Activated CD8-positive, alpha-beta T cell treated with anti-CD3 and anti-CD28 coated beads for 36 hours (primary cell): ENCODE measurements at places on chromosomes 11 and 22. TPM values are rescaled to one million over a fixed set of nuclear protein-coding genes. Genes with fewer than 3 reads are reported as not detected.

GRCh38 chr22:39188809-39189208 is 36.3 kb upstream of the CBX7 start:
- H3K4me3 ChIP-seq, result no peak overlapping the region
- no peaks in the 10 kb centered on the region for H3K36me3 ChIP-seq
- H3K27me3 ChIP-seq, result no peaks in the 10 kb centered on the region

DNA sequence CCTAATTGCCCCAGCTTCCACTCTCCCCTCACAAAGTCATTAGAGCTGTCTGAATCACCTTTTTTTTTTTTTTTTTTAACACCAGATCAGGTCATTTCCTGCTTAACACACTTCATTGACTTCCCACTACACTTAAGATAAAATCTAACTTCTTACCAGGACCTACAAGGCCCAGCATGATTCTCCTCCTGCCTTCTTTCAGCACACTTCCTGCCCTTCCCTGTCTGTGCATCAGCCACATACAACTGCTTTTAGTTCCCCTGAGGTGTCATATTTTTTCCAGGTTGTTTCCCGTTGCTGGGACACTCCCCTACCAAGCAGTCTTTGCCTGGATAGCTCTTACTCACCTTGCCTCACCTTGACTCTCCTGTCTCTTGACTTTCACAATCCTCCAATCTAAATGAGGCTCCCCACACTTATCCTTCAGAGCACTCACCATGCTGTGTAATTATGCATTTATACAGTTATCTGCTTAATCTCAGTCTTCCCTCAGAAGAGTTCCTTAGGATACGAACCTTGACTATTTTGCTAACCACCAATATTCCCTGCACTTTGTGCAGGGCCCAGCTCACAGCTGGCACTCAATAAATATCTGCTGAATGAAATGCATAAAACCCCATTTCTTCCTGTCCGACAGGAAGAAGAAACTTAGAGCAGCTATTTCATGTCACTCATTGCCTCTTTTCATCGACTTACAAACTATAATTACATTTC is 96.6 kb upstream of the AKIP1 start:
- no peak overlapping the region for H3K4me3 ChIP-seq
- peaks cover 5% of the 10 kb centered on the region for H3K4me1 ChIP-seq
- H3K27ac ChIP-seq, result no peak overlapping the region
- no peak for DNase-seq

- no peaks in the 10 kb centered on the region for H3K36me3 ChIP-seq
- no peak overlapping the region for H3K4me3 ChIP-seq
- H3K27me3 ChIP-seq, result no peaks in the 10 kb centered on the region
- H3K4me1 ChIP-seq, result peaks cover 4% of the 10 kb centered on the region
- no peak overlapping the region for H3K27ac ChIP-seq
- no peak for DNase-seq
Observed at GRCh38 chr11:7597620-7598019, 75.7 kb downstream of the CYB5R2 start.

DNA sequence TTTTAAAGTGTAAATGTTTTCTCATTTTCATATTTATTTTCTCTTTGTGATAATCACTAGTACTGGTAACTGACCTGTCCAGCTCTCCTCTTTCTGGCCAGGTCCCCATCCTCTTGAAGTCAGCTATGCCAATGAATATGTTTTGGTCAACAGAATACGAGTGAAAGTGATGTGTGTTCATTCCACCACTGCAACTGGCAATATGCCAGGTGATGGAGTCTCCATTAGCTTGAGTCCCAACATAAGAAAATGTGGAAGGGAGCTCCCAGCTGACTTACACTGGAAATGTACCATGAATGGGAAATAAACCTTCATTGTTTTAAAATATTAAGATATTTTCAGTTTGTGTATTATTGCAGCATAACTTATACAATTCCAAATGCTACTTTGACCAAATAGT is 75.8 kb downstream of the CCDC34 start:
- H3K4me1 ChIP-seq, result no peaks in the 10 kb centered on the region
- H3K27me3 ChIP-seq, result no peaks in the 10 kb centered on the region
- DNase-seq, result no peak
- H3K4me3 ChIP-seq, result no peak overlapping the region
- H3K36me3 ChIP-seq, result no peaks in the 10 kb centered on the region
- H3K27ac ChIP-seq, result no peak overlapping the region

DNA sequence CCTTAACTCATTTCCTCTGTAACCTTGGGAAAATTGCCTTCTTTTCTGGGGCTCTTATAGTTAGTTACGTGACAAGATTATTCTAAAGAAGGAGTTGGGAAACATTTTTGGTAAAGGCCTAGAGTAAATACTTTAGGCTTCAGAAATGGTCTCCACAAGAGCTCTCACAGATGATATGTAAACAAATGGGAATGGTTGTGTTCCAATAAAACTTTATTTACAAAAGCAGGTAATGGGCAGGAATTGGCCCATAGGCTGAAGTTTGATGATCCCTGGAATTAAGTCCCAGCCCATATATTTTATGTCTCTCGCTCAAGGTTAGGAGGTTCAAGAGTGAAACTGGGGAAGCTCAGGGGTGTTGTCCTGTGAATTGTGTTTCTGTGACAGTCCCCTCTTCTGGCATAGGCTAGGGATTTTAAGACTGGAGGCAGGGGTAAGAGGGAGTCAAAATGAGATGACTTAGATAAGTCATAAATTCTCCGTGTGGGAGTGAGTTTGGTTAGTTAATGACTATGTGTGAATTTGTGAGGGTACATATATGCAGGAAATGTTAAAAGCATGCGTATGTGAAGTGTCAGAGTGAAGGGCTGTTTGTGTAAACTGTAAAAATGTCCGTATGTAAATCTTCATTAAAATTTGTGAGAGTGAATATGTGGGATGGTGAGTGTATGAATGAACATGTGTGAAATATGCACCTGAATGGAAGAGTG is 7.4 kb upstream of the OR52B4 start:
- no peak for DNase-seq
- peaks cover 3% of the 10 kb centered on the region for H3K27me3 ChIP-seq
- no peaks in the 10 kb centered on the region for H3K4me1 ChIP-seq
- H3K4me3 ChIP-seq, result no peak overlapping the region
- no peaks in the 10 kb centered on the region for H3K36me3 ChIP-seq
- no peak overlapping the region for H3K27ac ChIP-seq

GRCh38 chr22:45340323-45340722 is 30.6 kb downstream of the FAM118A start:
- no peaks in the 10 kb centered on the region for H3K27me3 ChIP-seq
- DNase-seq, result no peak
- peak overlapping the region; percentile 34 for H3K27ac ChIP-seq
- peaks cover 39% of the 10 kb centered on the region for H3K4me1 ChIP-seq
- peaks cover 36% of the 10 kb centered on the region for H3K36me3 ChIP-seq

GRCh38 chr22:43152357-43153071 is 1.2 kb downstream of the TSPO start:
- H3K36me3 ChIP-seq, result no peaks in the 10 kb centered on the region
- H3K4me3 ChIP-seq, result peak overlapping the region; percentile 90
- peaks cover 30% of the 10 kb centered on the region for H3K4me1 ChIP-seq
- peak; percentile 76 for DNase-seq
- peak overlapping the region; percentile 88 for H3K27ac ChIP-seq

DNA sequence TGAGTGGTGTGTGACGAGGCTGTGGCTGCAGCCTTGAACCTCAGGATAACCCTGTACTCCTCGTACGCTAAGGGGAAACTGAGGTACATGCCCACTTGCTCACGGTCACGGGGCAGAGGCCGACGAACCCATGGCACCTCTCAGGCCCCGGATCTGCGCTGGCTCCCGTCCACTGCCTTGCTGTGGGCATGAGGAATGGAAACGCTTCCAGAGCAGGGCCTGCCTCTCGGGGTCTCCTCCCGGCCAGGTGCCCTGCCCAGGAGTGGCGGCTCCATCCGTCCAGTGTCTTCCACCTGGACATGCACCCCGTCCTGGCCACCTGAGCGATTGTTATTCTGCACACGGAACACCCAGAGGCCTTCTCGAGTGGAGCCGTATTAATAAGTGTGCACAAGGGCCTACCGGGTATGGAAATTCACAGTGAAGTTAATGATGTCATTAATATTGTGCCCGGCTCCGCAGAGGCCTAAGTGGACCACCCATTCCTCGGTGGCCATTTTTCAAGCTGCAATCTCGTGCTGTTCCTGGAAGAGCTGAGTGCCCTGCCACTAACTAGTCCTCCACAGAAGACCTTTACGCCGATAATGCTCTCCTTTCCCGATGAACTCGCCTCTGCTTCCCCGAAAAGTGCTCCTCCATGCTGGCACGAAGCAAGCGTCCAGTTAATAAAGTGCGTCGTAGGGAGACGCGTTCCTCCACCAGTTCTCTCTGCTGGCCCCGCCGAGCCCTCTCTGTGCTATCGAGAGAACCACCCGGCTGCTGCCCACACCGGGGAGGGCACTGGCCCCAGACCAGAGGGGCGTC is 927.9 kb downstream of the BRD1 start:
- H3K36me3 ChIP-seq, result no peaks in the 10 kb centered on the region
- DNase-seq, result no peak
- no peaks in the 10 kb centered on the region for H3K4me1 ChIP-seq
- H3K4me3 ChIP-seq, result no peak overlapping the region
- peaks cover 18% of the 10 kb centered on the region for H3K27me3 ChIP-seq
- no peak overlapping the region for H3K27ac ChIP-seq

DNA sequence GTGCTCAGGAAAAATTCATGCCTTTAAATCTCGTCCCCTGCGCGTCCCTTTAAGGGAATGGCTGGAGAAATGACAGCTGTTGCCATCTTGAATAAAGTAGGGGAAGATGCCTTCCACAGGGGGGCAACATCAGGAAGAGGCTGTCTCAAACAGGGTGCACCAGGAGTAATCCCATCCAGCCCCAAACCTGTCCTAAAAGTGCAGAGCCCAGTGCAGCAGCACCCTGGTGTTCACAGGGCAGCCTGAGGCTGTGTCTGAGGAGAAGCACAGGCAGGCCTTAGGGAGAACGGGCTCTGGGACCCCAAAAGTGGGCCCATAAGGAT is 10.8 kb upstream of the C11orf96 start:
- peaks cover 7% of the 10 kb centered on the region for H3K4me1 ChIP-seq
- H3K27me3 ChIP-seq, result peaks cover 4% of the 10 kb centered on the region
- DNase-seq, result no peak
- no peaks in the 10 kb centered on the region for H3K36me3 ChIP-seq
- no peak overlapping the region for H3K4me3 ChIP-seq
- H3K27ac ChIP-seq, result no peak overlapping the region

DNA sequence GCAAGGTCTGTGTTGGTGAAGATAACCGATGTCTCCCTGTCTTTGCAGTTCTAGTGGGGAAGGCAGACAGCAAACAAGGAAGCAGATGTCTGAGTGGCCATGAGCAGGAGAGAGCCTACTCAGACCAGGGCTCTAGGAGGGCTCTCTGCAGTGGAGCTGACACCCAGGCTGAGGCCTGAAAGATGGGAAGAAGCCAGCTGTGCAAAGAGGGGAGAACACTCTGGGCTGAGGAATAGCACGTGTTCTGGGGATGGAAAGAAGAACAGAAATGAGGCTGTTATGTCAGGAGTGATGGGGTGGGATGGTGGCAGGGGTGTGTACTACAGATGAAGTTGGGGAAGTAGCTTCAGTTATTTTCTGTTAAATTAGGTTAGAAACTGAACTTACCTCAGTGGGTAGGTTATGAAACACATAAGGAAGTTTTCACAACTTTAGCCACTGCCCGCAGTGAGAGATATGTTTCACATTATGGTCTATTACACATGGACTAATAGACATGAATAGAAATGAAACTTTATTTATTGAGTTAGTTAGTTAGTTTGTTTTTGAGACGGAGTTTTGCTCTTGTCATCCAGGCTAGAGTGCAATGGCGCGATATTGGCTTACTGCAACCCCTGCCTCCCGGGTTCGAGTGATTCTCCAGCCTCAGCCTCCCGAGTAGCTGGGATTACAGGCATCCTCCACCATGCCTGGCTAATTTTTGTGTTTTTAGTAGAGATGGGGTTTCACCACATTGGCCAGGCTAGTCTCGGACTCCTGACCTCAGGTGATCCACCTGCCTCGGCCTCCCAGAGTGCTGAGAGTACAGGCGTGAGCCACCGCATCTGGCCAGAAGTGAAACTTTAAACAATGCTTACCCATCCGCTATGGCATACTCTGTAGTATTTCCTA is 7.8 kb downstream of the DCPS start:
- no peaks in the 10 kb centered on the region for H3K27me3 ChIP-seq
- H3K27ac ChIP-seq, result no peak overlapping the region
- peaks cover 16% of the 10 kb centered on the region for H3K4me1 ChIP-seq
- DNase-seq, result no peak
- H3K4me3 ChIP-seq, result no peak overlapping the region
- peaks cover 35% of the 10 kb centered on the region for H3K36me3 ChIP-seq

DNA sequence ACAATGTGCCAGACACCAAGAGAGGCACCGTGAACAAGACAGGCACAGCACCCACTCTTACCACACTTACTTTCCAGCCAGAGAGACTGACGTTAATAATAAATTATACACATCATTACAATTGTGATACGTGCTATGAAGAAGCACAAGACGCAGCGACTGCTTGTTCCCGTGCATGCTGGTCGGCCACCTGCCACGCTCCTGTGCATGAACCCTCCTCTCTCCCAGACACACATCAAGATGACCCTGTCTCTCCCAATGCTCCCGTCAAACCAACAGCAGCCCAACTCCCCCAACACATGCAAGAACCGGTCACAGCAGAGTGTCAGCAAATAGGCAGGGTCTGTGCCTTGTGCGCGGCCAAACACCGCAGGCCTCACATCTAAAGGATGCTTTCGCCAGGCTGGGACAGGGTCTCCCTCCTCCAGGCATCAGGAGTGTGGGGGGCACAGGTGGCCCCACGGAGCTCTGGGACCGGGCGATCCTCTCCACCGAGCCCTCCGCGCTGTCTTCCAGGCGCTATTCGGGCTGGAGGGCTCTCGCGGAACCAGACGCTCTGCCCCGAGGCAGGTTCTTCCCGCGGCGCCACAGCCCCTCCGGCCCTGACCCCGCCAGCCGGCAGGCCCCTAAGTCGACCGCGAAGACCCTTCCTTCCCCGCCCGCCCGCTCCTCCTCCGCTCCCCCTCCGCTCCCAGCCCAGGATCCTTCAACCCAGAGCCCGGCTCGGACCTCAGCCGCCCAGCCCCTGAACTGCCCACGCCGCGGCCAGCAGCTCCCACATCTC is 533 bp downstream of the SERGEF start:
- DNase-seq, result peak; percentile 25
- H3K36me3 ChIP-seq, result no peaks in the 10 kb centered on the region
- peaks cover 41% of the 10 kb centered on the region for H3K4me1 ChIP-seq

DNA sequence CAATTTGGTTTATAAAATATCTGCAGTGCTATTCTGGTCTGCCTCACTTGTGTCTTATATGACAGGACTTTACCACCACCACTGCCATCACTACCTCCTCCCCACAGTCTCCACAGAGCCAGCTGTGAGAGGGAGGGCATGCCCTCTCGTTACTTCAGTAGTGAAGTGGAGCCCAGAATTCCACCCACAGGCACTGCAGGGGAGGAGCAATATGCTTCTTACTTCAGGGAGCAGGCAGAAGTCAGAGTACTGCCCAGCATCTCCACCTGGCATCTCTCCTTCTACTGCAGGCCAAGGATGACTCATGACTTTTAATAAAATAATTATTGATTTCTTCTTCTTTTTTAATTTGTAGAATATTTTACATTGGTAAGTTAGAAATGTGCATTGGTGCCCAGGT is 255.5 kb downstream of the DYNC2H1 start:
- no peaks in the 10 kb centered on the region for H3K36me3 ChIP-seq
- H3K27me3 ChIP-seq, result no peaks in the 10 kb centered on the region
- no peak for DNase-seq

Gene ELMOD1
- total RNA-seq, result not detected

Gene FOLR3
- not detected for total RNA-seq

Gene MEI1
- 27.7 TPM for total RNA-seq

Gene NRIP3
- 1.1 TPM for total RNA-seq

Gene WT1
- not detected for total RNA-seq

Gene MUC6
- total RNA-seq, result not detected

Gene MS4A6A
- not detected for total RNA-seq

Gene RGL4
- 11.9 TPM for total RNA-seq

Gene ATM
- total RNA-seq, result 75.8 TPM

Gene MICALL1
- 11.8 TPM for total RNA-seq

Gene CABP4
- total RNA-seq, result 0.83 TPM

Gene FOLR2
- total RNA-seq, result not detected
